ENCODE measurements at places on chromosomes 6 and 20.
A peak's percentile ranks its signal among the peaks of the same experiment; 100 is the strongest.

GRCh38 chr6:93413190-93413589 lies 6.2 kb downstream of the EPHA7 start:
- DNase-seq = no peak

DNA sequence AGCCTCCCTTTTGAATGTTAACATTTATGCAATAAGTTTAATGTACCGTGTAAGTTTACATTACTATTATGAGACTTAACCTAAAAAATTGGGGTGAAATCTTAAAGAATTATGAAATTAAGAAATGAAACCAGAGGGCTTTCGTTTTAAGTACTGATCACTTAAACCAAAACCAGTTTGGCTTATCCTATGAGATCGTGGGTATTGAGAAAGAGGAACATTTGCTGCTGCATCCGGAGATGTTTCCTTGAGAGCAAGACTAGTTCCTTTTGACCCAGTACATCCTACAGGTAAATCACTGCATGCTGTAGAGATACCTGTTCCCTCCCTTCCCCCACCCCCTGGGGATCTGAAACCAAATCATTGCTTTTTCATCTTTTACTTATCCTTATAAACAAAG lies 201.3 kb downstream of the ESR1 start:
- no peak for DNase-seq

- DNase-seq = no peak
Measured at GRCh38 chr20:11652128-11652527, 265.6 kb upstream of the BTBD3 start.

- DNase-seq = no peak
Measured at GRCh38 chr6:133392015-133392414, 150.9 kb downstream of the EYA4 start.

DNA sequence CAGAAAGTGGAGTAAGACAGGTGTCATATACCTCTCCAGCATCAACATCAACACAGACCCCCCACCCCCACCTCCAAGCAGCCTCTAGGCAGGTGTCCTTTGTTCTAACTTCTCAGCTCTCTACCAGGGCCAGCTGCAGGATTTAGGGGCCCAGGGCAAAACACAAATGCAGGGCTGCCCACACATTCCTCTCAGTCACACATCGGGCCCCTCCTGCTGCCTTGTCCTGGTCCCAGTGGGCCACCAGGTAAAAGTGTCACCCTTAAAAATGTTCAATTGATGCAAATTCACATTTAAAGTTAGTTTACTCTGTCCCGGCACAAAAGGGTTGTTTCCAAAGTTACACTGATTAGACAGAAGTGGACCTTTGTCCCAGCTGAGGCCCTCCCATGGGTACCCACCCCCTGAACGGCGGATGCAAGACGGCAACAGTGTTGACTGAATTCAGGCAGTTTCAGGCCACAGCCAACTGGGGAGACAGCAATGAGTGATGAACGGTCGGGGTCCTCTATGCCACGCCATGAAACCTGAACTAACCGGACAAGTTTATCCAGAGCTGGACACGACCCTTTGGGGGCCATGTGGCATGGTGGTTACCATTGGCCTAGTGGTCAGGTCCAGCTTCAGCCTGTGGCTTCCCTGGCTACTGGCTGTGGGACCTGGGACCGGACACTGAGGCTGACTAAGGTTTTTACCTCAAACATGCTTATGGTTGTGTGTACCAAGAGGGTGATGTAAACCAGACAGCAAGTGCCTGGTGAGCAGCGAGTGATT lies 52.2 kb upstream of the UNC93A start:
- DNase-seq = no peak

DNA sequence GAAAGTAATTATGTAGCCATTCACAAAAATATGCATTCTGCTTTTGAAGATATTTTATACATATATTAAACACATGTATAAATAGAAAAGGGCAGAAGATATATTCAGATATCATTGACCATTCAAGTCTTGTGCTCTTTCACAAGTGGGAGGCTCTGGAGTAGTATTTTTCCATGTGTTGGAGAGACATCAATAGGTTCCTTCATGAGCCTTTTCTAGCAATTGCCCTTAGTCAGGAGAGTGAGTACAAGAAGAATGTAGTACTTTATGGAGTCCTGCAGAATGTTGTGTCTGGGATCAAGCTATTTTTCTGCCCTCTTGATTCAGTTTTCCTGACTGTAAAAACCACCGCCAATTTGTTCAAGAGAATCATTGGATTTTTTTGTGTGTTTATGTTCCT lies 117.9 kb downstream of the LRRC1 start:
- no peak for DNase-seq

DNA sequence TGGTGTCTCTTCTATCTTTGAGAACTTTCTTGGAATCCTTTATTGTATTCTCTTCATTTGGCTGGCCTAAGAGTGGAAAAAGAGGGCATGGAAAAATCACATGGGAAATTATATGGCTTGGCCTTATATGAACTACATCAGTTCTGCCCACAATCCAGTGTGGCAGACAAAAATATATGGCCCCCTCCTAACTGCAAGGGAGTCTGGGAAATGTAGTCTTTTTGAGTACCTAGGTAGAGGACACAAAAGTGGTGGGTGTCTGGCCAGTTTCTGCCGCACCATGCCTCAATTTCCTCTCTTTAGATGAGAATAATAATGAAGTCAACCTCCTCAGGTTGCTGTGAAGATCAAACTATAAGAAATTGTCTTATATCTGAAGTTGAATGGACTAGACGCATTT lies 109.3 kb downstream of the SCP2D1 start:
- no peak for DNase-seq

DNA sequence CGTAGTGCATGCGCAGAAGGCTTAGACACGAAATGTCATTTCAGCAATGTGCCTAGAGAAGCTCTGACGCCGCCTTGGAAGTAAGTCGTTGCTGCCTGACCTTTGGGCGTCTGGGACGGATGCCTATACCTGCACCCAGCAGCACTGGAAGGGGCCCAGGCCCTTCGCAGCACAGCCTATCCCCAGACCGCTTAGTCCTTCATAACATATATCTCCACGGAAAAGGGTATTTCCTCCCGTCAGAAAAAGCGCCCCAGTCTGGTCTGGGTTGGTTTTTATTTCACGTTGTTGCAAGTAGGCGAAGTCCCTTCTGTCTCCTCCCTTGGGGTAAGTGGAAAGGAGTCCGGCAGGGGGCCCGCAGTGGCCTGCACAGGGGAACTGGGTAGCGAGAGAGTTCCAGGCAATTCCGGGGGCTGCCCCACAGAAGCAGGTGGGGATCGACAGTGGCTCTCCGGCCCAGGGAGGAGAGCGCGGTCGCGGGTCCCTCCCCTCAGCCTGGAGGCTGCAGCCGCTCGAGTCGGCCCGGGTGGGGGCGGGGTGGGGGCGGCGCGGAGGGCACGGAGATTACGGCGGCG lies 559 bp upstream of the EYA4 start:
- DNase-seq = no peak

DNA sequence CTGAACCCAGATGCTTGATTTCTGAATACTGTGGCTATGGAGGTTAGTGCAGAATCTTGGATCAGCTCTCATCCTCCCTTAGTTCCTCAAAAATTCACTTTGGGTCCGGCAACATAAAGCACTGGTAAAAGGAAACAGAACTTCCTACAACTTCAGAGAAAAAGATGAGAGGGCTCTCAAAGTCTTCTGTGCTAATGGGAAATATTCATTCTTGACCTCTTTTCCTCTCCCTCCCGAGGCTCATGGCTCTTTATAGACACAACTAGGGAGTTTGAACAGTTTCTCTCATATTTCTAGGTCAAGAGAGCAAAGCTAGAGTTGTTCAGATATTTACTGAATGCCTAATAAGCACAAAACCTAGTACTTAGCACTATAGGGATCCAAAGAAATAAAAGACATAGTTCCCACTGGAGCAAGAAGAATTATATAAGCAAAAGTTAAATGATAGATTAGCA lies 124.1 kb upstream of the TCF21 start:
- DNase-seq = no peak

- peak; percentile 25 for DNase-seq
Measured at GRCh38 chr6:150417899-150418826, 49.4 kb downstream of the IYD start.

DNA sequence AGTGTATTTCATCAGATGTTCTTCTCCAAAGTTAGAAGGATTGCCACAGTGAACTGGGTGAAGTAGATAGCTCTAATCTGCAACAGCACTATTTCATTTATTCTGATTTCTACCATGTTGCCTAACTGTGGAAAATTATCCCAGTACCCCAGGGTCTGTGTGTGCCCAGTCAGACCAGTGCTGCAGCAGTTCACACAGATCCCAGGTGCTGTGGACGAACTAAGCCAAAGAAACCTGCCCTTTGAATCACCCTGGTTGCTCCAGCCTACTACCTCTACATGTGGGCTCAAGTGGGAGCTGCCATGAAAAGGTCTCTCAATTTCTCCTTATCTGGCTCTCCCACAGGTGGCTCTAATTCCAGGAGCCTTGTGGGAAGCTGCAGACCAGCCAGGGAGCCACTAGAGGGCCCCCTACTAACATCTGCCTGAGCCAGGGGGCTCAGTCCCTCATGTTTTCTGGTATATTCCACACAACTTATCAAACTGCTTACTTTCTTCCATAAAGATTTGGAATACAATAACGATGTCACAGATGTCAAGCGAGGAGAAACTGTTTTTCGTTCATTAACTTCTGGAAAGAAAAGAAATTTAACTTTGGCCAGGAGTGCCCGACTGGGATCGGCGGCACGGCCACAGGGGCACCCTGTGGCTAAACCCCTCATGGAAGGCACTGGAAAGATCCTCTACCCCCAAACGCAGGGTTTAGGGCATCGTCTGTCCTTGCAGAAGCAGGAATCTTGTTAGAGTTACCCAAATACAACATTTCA lies 31.6 kb upstream of the LY86 start:
- peak; percentile 17 for DNase-seq

DNA sequence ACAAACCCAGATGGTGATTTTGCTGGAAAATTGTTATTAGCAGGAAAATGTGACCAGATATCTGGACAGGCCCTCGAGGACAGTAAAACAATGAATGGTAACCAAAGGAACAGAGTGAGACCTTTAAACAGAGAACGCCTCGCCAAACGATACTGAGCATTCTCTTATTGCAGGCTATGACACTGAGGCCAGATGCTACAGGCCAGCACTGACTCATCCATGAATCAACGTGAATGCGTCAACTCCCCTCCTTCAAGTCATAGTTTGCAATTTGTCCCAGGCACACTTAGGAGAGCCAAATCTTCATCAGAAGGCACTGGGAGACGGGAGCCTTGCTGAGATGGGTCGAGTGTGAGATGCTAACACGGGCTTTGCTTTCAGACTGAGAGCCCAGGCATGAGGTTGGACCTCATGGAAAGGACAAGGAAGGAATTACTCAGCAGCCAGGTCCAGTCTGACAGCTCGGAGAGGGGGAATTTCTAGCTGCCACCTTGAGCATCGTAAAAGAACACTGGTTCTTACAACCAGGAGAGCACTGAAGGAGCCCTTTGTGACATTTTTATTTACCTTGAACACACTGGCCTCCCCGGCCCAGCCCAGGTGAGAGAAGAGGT lies 60.7 kb downstream of the BMP7 start:
- DNase-seq = no peak

DNA sequence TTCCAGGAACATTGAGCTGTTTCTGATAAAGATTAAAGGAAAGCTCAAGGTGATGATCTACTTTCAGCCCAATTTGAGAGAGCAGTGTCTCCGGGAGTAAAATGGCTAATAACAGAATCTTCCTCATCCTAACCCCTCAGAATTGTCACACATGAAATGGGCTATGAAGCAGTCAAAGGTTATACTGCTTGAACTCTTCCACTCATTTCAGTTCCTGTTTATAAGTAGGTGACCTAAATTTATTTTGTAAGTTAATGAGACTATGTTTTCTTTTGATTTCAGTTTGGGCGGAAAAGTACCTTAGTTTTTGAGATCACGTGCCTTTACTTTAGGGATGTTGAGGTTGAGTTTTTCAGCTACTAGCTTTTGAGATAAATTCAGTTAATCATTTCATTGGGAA lies 47.2 kb downstream of the QKI start:
- DNase-seq = no peak

DNA sequence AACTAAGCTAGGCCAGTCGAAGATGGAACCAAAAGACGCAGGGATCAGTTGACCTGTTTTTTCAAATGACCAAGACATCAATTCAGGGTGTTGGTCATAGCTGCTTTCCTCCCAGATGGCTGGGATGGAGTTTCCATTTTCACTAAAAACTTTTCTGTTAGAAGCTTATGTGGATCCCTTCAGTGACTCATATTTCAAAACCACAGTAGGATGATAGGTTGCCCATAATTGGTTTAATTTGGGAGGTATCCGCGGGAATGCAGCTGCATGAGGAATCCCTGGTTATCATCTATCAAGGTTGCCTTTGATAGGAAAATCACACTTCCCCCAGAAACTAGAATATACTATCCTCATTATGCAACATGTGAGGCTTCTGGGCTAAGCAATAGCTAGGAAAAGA lies 150.9 kb upstream of the MLIP start:
- DNase-seq = no peak
